NCI-H2171 (cell line): ENCODE measurements at places on chromosomes 7 and 10.

DNA sequence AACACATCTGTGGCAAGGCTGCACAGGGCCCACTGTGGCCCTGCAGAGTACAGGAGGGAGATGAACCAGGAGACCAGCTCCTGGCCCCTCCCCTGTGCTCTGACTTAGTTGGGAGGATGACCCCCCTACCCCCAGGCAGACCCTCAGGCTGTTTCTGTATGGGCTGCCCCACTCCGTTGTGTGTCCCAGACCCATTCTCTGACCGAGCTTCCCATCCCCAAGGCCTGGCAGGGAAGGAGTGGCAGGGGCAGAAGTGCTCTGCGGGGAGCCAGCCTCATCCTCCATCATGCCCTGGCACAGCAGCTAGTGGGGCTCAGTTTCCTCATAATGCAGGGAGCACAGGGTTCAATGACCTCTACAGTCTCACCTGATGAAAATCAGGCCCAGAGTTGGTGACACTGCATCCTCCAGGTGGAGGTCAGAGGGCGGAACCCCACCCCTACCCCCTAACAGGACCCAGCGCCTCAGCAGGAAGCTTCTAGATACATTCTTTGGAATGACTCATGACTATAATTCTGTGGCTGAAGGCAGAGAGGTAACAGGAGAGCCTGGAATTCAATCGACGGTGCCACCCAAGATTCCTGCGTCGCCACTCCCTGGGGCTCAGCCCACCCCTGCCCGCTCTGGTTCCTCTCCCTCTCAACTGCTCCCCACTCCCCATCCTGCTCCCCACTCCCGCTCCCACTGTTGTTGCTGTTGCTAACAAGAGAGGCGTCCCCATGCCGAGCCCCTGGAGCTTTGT is 18.2 kb downstream of the PODXL start:
- DNase-seq = no peak

DNA sequence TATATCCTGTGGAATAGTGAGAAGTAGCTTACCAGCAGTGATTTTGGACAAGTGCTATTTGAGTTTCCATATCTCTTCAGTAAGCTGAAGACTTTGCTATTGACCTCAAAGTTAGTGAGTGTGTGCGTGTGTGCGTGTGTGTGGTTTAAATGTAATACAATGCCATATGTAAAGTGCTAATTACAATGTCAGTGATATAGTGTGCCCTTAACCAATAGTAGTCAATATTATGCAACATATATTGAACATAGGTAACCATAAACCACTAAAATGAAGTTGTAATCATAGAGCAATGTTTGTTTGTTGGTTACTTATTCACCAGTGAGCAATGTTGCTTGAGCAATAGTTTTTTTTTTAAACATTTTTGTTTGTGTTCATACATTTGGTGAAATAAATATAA is 309.4 kb downstream of the NXPH1 start:
- DNase-seq = no peak

- DNase-seq = no peak
Measured at GRCh38 chr10:19922236-19922963, 106.2 kb downstream of the PLXDC2 start.

GRCh38 chr7:50653126-50653864 is 88.1 kb upstream of the DDC start:
- DNase-seq = no peak

DNA sequence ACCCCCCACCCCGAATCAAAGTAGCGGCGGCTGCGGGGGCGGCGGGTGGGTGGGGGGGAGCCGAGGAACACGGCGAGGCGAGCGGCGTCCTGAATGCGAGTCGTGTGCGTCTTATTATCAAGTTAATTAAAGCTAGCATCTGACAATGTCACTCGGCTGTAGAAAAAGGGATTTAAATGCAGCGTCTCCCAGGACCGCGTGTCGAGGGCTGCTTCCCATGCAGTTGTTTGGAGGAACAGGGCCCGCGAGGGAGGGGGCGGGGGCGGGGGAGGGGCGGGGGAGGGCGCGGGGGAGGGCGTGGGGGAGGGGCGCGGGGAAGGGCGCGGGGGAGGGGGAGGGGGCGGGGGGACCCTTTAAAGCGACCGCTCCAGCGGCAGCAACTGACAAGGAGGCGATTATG is 2.7 kb upstream of the UNCX start:
- DNase-seq = peak; percentile 31

DNA sequence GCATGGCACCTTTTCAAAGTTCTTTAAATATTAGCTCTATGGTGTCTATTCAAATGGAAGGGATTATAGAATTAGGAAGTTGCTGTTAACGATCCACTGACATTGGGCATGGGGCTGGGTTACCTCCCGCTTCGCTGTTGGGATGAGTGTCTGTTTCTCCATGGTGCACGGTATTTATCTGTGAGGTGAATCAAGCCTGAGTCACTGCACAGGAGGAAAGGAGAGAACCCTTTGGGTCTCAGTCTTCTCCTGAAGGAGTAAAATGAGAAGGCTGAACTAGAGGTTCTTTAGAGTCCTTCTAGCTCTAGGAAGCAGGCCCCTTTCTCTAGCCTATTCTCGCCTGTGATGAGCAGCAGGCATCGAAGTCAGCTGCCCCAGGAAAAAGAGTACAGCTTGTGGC is 7.3 kb downstream of the JCAD start:
- DNase-seq = no peak

GRCh38 chr7:24769851-24770250 is 12.6 kb upstream of the GSDME start:
- DNase-seq = no peak

DNA sequence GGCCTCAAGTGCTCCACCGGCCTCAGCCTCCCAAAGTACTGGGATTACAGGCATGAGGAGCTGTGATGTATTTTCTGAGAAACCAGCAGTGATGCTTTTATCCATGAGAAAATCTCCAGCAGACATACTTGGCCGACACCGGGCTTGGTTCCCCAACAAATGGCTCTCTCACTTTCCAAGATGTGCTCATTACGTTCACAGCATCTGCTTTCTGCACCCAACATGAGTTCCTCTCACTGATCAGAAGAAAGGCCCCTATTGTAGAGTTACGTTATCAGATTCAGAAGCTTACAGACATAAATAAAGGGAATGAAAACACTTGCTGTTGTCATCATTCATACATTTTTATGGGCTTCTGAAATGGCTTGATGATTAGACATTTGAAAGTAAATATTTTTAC is 95.0 kb downstream of the CALD1 start:
- DNase-seq = no peak

GRCh38 chr10:131179361-131179760 is 132.2 kb downstream of the TCERG1L start:
- DNase-seq = no peak

DNA sequence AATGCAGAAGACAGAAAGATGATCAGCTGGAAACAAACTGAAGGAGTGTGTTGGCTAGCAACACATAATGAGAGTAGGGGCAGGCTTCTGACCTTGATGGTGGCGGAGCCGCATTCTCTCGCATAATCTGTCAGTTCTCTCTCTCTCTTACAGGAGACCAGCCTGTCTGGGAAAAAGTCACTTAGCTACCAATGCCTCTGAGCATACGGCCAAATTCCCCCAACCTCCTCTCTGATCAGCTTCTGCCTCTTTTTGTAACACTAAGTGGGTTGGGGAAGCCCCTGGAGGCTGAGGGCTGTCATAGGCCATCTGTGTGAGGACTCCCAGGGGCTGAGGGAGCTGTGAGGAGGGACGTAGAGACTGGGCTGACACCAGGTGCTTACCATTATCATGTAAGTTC is 104.6 kb downstream of the HIPK2 start:
- peak; percentile 58 for DNase-seq

- no peak for DNase-seq
Measured at GRCh38 chr10:27558612-27559020, 54.5 kb downstream of the RAB18 start.

GRCh38 chr10:70634011-70634410 is 31.5 kb upstream of the PRF1 start:
- DNase-seq = no peak

DNA sequence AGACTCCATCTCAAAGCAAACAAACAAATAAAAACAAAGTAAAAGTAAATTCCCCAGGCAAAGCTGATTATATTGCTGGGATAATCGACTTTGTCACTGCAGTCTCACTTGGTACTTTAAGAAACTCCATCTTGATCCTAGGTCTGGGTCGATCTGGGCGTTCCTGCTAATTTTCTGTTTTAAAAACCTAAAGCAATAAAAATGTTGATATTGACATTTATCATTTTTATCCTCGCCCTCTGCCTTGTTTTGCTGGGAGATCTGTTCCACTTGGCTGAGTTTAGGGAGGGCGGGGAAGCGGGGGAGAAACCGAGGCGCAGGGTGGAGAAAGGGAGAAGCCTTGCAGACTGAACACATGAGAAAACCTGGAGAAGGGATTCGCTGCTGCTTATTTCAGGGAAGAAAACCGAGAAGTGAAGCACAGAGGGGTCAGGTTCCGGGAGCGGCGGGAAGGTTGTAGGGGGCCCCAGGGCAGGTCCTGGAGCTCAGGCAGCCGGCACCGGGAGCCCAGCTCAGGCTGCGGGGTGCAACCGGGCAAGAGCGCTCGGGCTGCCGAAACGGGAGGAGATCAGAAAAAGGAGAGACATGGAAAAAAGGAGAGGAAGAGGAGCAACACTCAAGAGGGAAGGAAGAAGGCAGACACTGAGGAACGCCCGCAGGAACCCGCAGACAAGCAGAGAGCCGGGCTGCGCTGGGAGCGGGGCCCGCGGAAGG is 27.3 kb upstream of the KMT2C start:
- peak; percentile 49 for DNase-seq

DNA sequence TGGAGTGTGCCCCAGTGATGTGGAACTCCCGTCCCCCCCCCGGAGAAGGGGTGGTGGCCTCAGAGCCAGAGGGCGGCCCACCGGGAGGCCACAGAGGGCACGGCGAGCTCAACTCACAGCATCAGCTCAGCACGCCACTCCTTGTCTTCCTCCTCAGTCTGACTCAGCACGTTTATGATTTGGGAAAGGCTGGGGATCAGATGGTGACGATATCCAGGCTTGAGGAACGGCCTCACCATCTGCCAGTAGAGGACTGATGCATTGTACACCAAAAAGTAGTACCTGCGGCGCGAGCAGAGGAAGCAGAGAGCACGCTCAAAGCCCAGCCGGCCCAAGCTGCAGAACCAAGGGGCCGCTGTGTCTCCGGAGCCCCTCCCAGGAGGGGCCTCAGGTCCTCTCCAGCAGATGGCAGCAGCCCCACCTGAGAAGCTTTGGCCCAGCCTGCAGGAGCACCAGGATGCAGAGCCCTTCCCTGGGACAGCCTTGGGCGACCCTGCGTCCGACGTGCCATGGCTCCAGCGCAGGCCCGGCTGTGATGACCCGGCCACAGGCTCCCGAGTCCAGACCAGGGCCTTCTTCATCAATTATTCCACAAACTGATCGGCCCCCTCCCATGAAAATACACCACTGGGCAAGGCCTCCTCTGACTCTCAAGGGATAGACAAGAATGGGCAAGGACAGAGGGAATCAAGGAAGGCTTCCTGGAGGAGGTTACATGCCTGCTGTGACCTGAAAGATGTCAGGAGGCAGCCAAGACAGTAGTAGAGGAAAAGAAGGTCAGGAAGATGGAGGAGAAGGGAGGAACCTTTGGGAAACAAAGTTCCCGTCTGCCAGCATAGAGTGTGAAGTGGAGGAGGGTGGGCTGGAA is 3.7 kb downstream of the CFAP46 start:
- peak; percentile 54 for DNase-seq

- DNase-seq = no peak
Measured at GRCh38 chr10:22856444-22857074, 71.3 kb upstream of the ARMC3 start.

DNA sequence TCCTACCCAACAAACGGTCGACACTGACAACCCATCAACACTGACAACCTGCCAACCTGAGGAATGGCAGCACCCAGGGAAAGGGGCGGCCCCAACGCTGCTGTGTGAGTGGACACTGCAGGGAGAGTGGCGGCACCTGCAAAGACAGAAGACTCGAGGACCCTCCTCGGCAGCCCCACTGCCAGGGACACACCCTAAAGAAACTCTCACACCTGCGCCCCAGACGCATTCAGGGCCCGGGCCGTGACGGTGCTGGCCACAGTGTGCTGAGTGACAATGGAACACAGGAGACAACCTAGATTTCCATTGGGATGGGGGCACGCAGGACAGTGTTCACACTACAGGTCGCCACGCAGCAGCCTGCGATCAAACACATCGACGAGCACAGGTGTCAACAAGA is 3.6 kb downstream of the CAMK2B start:
- no peak for DNase-seq

GRCh38 chr7:536231-536630 is 16.6 kb upstream of the PDGFA start:
- no peak for DNase-seq

GRCh38 chr7:37590824-37591223 is 92.7 kb upstream of the GPR141 start:
- DNase-seq = no peak

GRCh38 chr7:26995666-26996065 is 100.1 kb downstream of the HOXA1 start:
- no peak for DNase-seq

DNA sequence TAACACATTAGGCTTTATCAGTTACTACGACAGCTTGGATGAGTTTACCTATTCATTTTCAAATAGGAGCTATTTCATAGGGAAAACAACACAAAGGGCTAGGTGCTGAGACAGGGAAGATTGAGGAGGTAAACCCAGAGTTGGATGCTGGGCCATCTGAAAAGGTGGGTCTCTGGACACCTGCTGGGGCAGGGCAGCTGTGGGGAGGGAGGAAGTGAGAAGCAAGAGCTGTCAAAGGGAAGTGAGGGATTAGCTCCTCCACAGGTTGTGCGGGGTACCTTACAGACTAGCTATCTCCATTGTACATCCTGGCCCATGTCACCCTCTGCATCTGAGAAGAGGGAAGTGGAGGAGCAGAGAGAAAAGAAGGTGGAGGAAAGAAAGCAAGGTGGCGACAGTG is 48.9 kb downstream of the BLNK start:
- no peak for DNase-seq

- no peak for DNase-seq
Measured at GRCh38 chr10:110192552-110192951, 14.9 kb upstream of the MXI1 start.

DNA sequence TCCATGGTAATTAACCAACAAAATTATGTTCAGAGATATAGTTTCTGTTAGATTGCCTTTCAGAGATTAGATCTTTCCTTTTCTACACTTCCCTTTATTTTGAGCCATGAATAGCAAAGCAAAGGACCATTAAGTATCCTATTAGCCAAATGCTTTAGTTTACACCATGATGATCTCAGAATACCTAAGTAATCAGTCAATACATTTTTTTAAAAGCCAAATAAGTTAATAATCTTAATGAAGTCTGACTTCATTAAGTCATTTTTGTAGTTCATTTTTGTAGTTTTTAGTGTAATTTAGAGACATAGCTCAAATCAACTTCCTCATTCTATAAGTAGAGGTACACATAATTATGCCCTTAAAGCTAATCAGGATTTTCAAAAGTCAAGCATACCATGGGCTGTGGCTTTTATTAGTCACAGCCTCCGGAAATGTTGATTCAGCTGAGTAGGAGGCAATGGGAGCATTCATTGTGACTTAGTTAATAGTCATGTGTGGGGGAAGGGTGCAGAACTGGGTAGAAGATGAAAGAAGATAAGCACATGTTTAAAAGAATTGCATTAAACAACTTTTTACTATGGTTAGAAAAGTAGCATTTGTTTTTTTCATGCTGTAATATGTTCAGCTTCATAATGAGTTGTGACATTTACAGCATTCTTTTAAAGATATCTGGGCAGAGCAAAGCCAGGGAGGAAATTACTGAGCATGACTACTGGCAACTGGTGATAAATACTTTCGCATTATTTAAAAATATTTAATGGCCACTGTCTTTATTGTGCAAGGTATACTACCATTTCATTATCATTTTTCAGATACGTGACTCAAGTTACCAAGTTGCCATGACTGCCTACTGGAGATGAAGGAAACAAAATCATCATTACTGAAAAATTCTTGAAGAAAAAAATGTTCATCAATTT is 57.3 kb upstream of the CCDC71L start:
- no peak for DNase-seq
